Endodermal cell (in vitro differentiated cells): ENCODE measurements at places on chromosomes 5 and 9. TPM values are rescaled to one million over a fixed set of nuclear protein-coding genes. Genes with fewer than 3 reads are reported as not detected.

GRIN1 gene
- total RNA-seq: 0.35 and 1.2 TPM in 2 replicates

DAB2 gene
- 21.6 and 23.8 TPM in 2 replicates for total RNA-seq

SLC6A19 gene
- total RNA-seq: 0.15 and 0.16 TPM in 2 replicates

SAPCD2 gene
- 20.8 and 24.1 TPM in 2 replicates for total RNA-seq

PIP5KL1 gene
- 9.3 to 26.0 TPM (median 13.0 TPM) in 3 replicates for total RNA-seq

C7 gene
- total RNA-seq: 0.77 and 0.88 TPM in 2 replicates

MLANA gene
- not detected in 2 replicates for total RNA-seq
